ENCODE measurements at places on chromosomes 11 and 22.

- no peak for DNase-seq
Observed at GRCh38 chr22:38239101-38239761, 33.6 kb downstream of the TMEM184B start.

- no peak for DNase-seq
Observed at GRCh38 chr11:6357222-6357621, 33.1 kb upstream of the SMPD1 start.

GRCh38 chr22:18111759-18112330 is 1.2 kb downstream of the TUBA8 start:
- DNase-seq: no peak

GRCh38 chr11:123856444-123856843 is 29.0 kb downstream of the TMEM225 start:
- no peak for DNase-seq

GRCh38 chr11:17351510-17352176 is at the start of gene NCR3LG1:
Gene NCR3LG1 (plus strand): TSS chr11:17351800. CDS start chr11:17351970, 170 bp downstream.
- peak; percentile 22 for DNase-seq

DNA sequence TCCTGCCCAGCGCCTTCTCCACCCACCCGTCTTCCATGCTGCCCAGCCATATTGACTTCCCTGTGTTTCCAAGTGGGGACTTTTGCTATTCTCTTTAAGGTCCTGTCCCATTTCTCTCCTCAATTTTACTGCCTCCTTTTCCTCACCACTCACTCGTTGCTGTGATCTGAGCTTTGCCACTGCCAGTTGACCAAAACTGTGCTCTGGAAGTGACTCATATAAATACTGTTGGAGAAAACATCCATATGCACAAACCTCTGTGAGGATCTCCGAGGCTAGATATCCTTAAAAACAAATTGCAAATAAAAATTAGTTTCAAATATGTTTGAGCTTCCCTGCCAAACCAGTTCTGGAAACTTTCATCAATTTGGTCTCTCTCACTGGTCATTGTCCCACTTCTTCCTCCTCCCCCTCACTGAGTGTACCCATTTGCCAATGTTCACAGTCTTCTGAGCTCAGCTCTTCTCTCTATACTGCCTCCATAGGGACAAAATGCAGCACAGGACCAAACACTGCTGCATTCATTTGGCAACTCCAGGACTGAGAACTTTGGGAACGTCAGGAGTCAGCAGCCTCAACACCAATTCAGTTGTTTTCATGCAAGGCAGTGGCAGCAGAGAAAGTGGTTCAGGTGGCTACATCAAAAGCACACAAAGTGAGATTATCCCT is 34.0 kb upstream of the MMP13 start:
- no peak for DNase-seq

- DNase-seq: no peak
Observed at GRCh38 chr11:57325735-57326048, 940 bp upstream of the TNKS1BP1 start.

GRCh38 chr11:107397357-107397756 is 60.3 kb downstream of the CWF19L2 start:
- DNase-seq: no peak

GRCh38 chr22:35894937-35895708 is 133.5 kb downstream of the RBFOX2 start:
- DNase-seq: no peak

DNA sequence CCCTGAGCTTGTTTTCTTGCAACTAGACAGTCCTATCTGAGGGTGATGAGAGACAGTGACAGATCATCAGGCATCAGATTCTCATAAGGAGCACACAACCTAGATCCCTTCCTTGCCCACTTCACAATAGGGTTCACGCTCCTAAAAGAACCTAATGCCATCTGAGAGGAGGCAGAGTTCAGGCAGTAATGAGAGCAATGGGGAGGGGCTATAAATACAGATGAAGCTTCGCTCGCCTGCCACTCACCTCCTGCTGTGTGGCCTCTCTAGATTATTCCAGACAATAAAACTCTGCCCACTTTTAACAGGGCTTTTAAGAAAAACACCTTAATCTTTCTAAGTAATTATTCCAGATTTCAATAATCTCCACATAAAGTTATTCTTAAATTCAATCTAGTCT is 43.9 kb upstream of the PAK1 start:
- no peak for DNase-seq

GRCh38 chr22:49362211-49362839 is 465.3 kb downstream of the BRD1 start:
- DNase-seq: no peak

DNA sequence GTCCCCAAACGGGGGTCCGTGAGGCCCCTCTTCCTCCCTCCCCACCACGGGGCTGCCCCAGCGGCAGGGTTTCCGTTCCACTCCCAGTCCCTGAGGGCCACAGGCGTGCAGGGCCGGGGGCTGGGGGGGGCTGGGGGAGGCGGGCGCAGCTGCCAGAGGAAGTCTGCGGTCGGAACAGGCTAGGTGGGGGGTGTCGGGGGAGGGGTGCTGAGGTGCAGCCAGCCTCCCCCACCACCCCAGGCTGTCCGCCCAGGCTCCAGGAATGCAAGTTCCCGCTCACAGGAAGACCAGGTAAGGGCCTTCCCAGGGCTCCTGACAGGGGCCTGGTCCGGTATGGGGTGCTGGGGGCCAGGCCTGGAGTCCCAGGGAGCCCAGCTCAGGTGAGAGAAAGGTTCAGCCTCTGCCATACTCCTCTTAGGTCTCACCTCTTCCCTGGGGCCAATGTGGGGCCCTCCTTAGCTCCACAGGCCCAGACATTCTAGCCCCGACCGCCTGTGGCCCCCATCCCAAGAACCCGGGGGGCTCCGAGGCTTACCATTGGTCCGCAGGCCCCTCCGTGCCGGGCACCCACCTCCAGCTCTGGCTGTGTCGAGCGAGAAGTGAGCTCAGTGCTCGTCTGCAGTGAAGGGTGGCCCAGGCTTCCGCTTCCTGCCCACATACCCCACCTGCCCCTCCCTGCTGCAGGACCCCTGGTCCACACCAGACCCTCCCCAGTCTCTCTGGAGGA is at the start of gene PTPRCAP:
Gene PTPRCAP, minus strand, starts transcription at position 601 of the 727 bp plus-strand sequence. Its CDS starts 63 bp downstream, at position 538.
- peak; percentile 70 for DNase-seq

DNA sequence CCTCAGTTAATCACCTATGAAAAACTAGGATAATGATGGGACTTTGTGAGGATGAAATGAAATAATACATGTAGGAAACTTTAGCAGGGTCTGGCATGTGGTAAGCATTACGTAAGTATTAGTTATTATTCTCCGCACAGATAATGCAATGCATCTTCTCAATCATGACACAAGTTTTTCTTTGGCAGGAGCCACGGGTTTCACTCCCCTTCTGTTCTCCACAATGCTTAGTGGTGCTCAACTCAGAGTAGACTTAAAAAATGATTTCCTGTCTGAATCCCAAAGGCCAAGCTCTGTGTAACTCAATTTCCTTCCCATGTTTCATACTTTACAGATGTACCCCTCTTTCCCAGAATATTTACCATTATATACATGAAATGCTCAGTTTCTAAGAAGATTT is 82.9 kb downstream of the CCDC34 start:
- no peak for DNase-seq

DNA sequence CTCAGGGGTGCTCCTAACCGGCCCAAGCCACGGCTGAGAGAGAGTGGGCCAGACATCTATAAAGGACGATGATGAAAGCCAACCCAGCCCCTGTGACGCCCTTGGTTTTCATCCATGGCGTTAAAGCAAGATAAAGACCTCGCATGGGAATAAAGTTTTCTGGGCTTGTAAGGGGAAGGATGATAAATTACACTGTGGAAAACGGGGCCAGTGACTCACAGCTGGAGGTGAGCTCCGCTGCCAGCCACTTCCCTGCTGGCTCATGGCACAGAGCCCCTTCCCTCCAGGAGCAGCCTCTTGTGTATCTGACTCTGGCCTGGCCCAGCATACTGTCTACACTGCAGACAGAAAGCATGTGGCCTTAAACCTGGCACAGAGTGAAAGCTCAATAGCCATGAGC is 503.2 kb upstream of the B3GAT1 start:
- no peak for DNase-seq

DNA sequence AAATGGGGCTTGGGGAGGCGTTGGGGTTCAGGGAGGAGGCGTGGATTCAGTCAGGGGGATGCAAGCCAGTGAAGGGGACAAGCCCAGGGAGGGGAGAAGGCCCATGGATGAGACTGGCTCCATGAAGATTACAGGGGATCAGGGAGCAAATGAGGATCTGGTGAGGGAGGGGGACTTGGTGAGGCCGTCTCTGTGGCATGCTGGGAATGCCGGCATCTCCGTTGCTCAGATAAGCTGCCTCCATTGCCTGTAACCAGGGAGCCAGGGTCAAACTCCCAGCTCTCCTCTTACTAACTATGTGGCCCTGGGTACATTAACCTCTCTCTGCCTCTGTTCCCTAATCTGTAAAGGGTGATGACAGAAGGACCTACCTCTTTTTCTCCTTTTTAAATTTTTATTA is 38.7 kb downstream of the TPBGL start:
- DNase-seq: no peak

GRCh38 chr11:73752216-73752867 is 8.5 kb downstream of the RAB6A start:
- no peak for DNase-seq

DNA sequence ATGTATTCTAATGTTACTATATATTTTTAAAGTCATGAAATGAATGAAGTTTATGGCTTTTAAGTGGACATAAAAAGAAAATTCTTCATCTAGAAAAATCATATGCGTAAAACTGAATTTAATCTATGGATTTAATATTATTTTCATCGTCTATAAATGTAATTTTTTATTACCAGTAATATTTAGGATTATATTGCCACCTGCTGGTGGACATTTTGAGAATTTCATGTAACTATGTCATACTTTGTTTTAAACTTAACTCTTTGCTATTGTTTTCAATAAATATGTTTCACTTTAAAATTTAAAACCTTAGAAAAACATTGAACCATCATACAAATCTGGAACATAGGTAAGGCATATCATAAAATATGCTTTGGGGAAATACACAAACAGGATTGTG is 66.5 kb upstream of the CEP126 start:
- DNase-seq: no peak

DNA sequence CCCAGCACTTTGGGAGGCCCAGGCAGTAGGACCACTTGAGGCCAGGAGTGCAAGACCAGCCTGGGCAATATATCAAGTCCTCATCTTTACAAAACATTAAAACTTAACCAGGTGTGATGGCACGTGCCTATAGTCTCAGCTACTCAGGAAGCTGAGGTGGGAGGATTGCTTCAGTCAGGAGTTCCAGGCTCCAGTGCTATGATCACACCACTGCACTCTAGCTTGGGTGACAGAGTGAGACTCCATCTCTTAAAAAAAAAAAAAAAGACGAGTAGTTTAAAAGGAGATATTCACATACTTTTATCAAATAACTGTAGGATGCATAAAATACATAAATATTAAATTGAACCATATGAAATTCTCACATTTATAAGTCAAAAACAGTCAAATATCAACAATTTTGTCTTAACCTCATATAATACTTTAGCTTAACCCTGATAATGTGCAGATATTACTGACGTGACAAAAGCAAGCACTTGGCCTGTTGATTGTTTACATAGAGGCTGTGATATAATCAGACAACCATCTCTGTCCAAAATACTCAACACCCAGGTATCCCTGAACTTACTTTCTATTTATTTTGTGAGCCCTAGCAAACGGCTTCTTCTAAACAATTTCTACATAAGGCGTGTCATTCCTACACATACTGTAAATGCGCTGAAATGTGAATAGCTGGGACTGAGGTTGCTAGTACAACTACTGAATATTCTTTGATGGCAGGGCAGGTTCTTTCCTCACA is 57.0 kb downstream of the PRCP start:
- no peak for DNase-seq

DNA sequence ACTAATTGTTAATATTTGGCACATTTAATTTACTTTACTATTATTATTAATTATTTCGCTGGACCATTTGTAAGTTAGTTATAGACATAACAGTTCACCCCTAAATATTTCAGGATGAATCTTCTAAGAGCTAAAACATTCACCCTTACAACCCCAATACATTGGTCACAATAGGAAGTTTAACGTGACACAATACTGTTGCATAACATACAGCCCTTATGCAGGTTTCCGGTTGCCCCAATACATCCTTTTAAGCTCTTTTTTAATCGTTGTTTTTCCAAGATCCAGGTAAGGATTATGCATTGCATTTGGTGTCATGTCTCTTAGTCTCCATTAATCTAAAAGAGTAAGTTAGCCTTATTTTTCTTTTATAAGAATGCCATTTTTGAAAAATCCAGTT is 71.2 kb downstream of the HSD17B12 start:
- no peak for DNase-seq

DNA sequence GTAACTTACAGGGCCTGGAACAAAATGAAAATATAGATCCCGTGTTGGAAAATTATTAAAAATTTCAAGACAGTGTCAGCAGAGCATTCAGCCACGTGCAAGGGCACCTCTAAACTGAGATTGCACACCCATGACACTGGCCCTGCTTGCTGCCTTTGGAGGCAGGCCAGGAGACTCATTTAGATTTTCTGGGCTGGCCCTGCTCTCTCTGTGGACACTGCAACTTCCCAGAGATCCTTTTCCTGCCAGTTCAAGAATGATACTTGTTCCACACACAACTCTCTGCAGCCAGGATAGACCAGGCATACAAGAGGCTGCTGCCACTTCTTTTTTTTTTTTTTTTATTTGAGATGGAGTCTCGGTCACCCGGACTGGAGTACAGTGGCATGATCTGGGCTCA is 56.7 kb upstream of the PTPRJ start:
- no peak for DNase-seq

- no peak for DNase-seq
Observed at GRCh38 chr11:103907548-103908455, 128.6 kb upstream of the DDI1 start.

DNA sequence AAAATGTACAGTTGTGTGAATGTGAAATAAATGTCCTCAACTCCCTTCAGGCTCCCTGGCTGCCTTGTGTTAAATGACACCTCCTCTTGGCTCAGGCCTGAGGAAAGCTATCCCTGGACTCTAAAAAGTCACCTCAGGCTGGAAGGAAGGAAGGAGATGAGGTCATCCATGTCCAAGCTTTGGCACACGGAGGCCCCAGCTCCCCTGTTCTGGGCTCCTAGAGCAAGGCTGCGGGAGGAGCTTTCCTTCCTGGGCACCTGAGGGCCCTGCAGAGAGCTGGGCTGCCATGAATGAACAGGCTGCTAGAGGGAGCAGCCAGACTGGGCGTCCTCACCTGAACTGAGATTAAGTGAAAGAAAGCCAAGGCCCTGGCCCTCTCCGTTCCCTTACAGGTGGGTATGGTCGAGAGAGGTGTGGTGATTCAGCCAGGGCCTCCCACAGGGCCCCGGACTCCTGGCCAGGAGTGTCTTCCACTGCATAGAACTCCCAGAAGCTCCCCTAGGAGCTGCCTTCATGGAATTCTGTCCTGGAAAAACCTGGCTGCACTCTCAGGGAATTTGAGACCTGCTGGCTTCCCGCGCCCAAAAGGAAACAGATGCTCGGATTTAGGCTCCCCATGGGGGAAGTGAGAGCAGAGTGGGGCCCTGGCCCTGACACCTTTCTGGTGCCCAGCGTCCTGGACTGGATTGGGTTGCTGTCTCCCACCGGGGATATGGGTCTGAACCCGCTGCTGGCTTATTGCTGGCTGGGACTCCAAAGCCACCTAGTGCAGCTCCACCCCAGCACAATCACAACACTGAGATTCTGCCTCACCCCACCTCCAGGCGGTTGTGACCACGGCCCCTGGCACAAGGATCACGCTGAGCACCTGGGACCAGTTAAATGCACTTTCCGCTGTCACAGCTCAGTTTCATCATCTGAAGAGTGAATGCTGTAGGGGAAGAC is 22.2 kb downstream of the MYBPC3 start:
- no peak for DNase-seq
